ENCODE measurements at places on chromosomes 7 and 10.

GRCh38 chr7:1761774-1762173 lies 91.7 kb downstream of the ELFN1 start:
- DNase-seq: no peak

DNA sequence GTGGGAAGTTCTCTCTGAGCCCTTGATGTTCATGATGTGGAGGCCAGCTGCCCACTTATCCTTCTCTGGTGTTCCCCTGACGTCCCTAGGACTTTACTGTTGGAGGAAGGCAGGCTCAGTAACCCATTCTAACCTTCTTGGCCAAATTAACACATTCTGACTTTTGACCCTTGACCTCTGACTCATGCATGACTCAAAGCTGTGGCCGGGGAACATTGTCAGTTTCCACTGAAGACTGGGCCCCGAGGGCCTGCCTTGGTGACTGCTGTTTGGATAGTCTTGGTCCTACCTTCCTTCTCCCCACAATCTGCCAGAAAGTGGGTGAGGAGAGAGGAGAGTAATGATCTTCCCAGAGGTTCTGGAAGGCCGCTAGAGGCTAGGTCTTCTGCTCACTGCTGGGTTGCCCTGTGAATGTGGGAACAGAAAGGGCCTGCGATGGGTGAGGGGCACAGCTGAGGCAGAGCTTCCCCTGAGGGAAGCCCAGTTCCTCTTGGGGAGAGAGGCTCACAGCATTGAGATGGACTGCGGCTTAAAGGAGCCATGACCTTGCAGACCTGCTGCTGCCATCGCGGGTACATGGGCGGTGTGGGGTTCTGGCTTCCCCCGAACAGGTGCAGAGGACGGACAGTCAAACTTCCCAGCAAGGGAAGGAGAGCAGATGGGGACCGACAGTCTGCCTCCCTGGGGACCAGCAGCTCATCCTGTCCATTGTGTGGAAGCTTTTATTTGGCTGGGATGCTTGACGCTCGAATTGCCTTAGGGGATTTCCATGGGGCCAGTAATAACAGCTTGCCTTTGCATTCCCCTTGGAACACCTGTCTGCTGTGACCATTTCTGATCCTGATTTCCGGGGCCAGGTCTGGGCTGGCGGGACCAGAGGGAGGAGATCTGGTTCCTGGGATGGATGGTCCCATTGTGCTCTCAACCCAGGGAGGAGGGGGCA lies 43.8 kb downstream of the ADAMTS14 start:
- DNase-seq: no peak

- no peak for DNase-seq
Measured at GRCh38 chr7:81232084-81232799, 313.4 kb upstream of the SEMA3C start.

GRCh38 chr7:99498546-99498944 lies 1.5 kb downstream of the ZNF394 start:
- no peak for DNase-seq

- no peak for DNase-seq
Measured at GRCh38 chr7:155071121-155071651, 1.1 kb downstream of the HTR5A start.

DNA sequence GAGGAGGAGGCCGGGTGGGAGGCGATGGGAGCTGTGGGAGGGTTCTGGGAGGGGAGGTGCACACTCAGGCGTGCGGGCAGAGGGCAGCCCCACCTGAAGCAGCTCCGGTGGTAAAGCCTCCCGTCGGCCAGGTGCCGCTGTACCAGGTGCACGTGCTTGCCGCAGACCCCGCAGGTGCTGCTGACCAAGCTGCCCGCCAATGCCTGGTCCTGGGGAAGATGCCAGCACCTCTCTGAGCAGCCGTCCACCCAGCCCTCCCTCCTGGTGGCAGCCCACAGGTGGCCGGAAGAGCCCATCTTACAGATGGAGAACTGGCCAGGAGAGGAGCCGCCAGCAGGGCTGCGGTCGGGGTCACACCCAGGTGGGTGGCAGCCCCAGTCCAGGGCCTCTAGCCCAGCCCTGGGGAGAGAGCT lies 12.6 kb downstream of the MICALL2 start:
- DNase-seq: no peak

DNA sequence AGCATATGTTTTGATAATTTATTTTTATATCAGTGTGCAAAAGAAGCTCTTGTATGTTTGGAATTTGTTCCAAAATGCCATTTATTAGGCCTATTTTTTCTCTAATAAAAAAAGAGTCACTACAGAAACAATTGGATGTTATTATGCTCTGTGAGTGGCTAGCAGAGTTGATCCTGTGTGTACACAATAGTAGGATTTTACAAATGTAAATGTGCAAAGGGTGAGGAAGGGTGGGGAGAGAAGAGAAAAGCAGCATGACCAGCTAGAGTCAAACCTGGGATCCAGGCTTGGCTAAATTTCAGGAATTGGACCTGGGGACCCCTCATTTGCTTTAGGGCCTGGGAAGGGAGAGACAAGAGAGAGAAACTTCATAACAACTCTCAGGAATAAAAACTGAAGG lies 32.5 kb downstream of the SEMA3A start:
- no peak for DNase-seq

DNA sequence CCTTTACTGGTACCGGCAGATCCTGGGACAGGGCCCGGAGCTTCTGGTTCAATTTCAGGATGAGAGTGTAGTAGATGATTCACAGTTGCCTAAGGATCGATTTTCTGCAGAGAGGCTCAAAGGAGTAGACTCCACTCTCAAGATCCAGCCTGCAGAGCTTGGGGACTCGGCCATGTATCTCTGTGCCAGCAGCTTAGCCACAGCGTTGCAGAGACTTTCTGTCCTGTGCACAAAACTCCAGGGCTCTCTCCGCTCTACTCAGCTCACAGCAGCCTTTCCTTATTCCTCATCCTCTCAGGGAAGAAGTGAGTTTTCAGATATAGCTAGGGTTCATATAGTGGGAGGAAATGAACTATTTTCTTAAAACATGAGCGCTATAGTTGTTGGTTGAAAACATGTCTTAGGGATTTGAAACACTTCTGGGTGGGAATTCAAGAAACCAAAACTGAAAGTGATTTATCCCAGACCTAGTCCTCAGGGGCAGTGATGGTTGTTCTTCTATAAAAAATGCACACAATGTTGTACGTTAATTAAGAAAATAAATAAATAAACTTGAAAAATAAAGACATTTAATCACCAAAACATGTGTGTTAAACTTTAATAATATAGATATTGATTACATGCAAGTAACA lies 150.2 kb upstream of the PRSS58 start:
- no peak for DNase-seq

- no peak for DNase-seq
Measured at GRCh38 chr7:143238289-143238980, 16.6 kb downstream of the TAS2R40 start.

GRCh38 chr10:22103701-22104470 lies 100.4 kb upstream of the DNAJC1 start:
- DNase-seq: no peak

- no peak for DNase-seq
Measured at GRCh38 chr7:106602062-106602461, 58.9 kb downstream of the CCDC71L start.

DNA sequence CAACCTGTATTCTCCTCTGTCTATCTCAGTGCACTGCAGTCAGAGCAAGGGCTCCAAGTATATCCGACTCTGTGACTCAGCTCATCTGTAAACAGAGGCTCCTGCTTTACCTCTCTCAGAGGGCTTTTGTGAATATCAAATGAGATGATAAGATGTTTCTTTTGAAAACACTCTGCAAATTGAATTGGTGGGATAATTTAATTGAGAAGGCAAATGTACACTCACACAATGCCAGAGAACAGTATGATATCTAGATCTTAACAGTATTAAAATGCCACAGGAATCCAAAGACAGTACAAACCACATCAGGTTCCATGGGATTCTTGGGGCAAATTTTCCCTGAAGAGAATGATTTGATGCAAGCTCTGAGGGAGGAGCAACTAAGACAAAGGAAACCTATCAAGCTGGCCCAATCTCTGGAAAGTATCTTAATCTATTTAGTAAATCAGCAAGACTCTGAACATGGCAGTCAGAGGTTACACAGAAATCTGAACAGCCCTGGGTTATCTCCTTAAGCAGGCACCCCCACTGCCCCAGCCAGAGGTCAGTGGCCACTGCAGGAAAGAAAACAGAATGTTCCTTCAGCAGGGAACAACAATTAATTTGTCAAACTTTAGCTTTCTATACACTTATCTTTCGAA lies 45.9 kb downstream of the DOCK4 start:
- DNase-seq: no peak

DNA sequence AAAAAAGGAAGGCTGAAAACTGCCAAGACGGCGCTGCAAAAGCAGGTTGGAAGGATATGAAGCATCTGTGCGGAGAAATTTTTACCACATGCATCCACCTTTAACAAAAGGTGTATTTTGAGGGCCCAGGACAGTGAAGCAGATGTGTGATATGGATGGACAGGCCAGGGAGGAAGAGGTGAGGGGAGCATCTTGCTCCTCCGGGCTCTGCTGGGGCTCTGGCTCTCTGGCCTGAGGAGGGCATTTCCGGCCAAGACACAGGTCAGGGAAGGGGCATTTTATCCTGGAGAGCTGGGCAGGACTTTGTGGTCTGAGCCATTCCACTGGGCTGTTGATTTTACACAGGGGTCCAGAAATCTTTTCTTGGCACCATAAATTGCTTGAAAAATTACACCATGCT lies 175.1 kb downstream of the ZMYND11 start:
- DNase-seq: no peak

DNA sequence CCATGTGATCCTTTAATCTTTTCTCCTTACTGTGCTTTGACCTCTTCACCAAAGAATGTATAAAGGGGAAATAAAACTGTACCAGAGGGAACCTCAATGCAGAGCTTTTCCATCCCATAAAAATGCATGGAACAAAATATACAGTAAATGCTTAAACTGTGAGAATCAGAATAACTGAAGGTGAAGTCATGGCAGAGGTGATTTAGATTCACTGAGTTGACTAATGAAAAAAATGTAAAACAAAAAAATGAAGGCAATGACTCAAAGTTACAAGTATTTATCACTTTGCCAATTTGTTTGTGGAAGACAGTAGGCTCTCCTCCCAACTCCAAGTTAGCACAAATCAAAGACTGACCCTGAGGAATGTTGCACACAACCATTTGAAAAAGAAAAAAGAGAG lies 1331.6 kb upstream of the SORCS1 start:
- no peak for DNase-seq

DNA sequence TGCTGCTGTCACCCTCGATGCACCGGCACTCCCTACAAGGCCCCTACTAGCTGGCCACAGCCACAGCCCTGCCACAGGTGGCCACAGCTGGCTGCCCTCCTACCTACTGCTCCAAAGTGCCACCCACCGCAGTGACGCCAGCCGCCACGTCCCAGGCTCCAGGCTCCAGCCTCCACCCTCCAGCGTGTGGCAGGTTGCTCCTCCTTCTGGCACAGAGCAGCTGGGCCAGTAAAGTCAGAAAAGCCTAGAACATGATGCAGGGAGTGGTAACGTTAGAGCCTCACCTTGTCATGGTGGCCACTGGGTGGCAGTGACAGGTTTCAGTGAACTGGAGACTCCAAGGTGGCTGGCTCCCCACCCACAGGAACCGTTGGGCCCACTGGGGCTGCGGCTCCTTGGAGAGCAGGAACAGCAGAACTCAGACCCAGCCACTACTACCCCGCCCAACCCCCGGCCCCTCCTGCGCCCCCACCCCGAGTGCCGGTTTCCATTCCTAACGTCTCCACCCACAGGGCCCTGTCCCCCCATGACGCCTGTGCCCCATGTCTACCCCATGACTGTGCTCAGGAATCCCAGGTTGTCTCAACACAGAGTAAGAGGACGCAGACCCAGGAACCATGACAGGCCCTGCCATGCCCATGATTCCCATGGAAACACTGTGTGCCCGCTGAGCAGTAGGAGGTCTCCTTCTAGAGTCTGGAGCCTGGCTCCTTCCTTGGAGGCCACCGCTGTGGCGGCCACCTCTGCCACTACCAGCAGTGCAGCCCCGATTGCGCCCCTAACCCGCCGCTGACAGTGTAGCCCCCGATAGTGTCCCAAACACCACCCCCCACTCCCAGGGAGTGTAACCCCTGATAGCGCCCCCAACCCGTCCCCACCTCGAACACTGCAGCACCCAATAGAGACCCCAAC lies 52.3 kb upstream of the ZNF33B start:
- DNase-seq: no peak

GRCh38 chr7:140617081-140617480 lies 23.5 kb downstream of the DENND2A start:
- no peak for DNase-seq

- no peak for DNase-seq
Measured at GRCh38 chr10:113056030-113056429, 106.0 kb downstream of the TCF7L2 start.

GRCh38 chr10:77710759-77711682 lies 73.4 kb upstream of the KCNMA1 start:
- peak; percentile 33 for DNase-seq

GRCh38 chr10:6068422-6068821 lies 6.3 kb upstream of the IL2RA start:
- DNase-seq: no peak

- peak; percentile 32 for DNase-seq
Measured at GRCh38 chr7:45136106-45137060, 21.2 kb upstream of the RAMP3 start.
